Kidney epithelial cell (primary cell): ENCODE measurements at places on chromosomes 5 and 9. TPM values are rescaled to one million over a fixed set of nuclear protein-coding genes. Genes with fewer than 3 reads are reported as not detected.

Gene ANKRD55
- not detected in 2 replicates for total RNA-seq

GRCh38 chr5:33969572-33970452, 14.7 kb downstream of the SLC45A2 start:
- DNase-seq = peak; percentile 19

GRCh38 chr9:98805506-98806272, 1.8 kb upstream of the GALNT12 start:
- no peak for DNase-seq

DNA sequence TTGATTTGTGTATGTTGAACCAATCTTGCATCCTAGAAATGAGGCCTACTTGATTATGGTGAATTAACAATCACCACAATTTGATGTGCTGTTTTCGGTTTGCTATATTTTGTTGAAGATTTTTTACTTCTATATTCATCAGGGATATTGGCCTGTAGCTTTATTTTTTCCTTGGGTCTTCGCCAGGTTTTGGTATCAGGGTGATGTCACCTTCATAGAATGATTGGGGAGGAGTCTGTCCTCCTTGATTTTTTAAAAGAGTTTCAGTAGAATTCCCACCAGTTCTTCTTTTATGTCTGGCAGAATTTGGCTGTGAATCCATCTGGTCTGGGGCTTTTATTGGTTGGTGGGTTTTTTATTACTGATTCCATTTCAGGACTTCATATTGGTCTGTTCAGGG, 115.2 kb downstream of the CPLANE1 start:
- DNase-seq = no peak

Gene SLC25A2
- not detected in 2 replicates for total RNA-seq

DNA sequence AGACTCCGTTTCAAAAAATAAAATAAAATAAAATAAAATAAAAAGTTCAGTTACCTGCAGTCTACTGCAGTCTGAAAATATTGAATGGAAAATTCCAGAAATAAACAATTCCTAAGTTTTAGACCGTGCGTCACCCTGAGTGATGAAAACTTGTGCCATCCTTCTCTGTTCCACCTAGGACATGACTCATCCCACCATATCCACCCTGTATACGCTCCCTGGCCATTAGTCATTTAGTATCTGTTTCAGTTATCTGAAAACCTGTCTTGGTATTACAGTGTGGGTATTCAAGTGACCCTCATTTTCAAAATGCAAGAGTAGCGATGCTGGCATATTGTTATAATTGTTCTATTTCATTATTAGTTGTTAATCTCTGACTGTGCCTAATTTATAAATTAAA, 51.8 kb upstream of the TEX48 start:
- no peak for DNase-seq

GRCh38 chr5:98433673-98434072, 339.8 kb upstream of the RGMB start:
- no peak for DNase-seq

GRCh38 chr5:173759691-173760090, 128.5 kb upstream of the CPEB4 start:
- DNase-seq = no peak

- DNase-seq = no peak
Measured at GRCh38 chr9:74498621-74499095, 1.5 kb downstream of the RORB start.

GRCh38 chr9:30584559-30584958, 1799.9 kb upstream of the ACO1 start:
- no peak for DNase-seq

- DNase-seq = no peak
Measured at GRCh38 chr5:156691572-156691971, 158.5 kb upstream of the PPP1R2B start.

- no peak for DNase-seq
Measured at GRCh38 chr5:149586708-149587318, 5.5 kb downstream of the ARHGEF37 start.

Gene STX17
- total RNA-seq = 18.6 and 22.7 TPM in 2 replicates

GRCh38 chr5:2330325-2331130, 420.9 kb downstream of the IRX2 start:
- no peak for DNase-seq
